ENCODE measurements at places on chromosomes 11 and 22.

- DNase-seq, result no peak
Observed at GRCh38 chr22:41078931-41079330, 13.5 kb upstream of the EP300 start.

DNA sequence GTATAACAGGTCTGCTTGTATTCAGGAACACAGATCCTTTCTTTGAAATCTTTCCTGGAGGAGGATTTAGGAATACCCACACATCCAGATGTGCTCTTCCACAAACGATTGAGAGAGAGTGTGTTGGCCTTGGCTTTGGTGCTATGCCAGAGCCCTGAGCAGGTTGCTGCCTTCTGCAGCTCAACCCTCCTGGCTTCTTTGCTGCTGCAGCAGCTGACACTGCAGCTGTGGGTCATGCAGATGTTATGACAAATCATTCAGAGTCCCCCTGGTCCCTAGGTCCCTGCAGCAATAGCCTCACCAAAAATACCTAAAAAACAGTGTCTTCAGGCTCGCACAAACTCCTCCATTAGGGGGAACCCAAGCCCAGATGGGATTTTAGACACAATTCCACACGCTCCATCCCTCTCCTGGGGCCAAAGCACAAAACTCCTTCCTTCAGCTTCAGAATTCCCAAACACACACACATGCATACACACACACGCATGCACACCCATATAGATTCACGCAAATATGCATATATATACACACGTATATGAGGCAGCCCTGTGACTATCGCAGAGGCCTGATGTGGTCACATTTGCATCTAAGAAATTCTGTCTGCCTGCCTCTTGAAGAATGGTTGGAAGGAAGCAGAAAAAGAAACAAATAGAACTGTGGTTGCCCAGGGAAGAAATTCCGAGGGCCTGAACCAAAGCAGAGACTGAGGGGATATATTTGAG, 35.4 kb downstream of the SLN start:
- DNase-seq, result no peak

DNA sequence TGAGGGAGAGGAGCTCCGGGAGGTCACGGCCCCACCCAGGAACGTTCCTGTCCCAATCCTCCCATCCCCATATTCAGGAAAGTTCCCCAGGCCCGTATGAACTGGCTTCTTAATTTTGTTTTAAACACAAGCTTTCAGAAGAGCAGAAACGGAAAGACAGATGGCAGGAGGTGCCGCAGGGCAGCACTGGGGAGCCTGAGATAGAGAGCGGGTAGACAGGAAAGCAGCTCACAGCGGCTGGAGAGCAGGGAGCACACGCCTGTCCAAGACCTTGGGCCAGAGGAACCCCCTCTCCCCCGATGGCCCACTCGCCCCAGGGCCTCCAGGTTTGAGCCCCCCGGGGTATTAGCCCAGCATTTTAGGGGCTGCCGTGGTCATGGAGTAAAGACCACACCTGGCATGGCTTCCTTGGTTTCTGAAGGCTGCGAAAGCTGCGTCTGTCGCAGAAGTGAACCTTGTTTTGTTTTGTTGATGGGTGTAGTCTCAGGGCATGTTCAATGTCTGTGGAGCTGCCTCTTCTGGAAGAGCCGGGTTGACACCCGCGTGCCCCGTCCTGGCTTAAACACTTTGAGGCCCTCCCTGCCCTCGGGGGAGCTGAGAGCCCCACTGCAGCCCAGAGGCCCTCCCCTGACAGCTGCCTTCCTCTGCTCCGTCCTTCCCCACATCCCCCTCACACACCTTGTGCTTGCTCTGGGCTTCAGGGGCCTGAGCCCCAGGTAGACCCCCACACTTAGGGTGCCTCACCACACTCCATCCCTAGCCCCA, 17.9 kb upstream of the KCNQ1OT1 start:
- DNase-seq, result no peak

DNA sequence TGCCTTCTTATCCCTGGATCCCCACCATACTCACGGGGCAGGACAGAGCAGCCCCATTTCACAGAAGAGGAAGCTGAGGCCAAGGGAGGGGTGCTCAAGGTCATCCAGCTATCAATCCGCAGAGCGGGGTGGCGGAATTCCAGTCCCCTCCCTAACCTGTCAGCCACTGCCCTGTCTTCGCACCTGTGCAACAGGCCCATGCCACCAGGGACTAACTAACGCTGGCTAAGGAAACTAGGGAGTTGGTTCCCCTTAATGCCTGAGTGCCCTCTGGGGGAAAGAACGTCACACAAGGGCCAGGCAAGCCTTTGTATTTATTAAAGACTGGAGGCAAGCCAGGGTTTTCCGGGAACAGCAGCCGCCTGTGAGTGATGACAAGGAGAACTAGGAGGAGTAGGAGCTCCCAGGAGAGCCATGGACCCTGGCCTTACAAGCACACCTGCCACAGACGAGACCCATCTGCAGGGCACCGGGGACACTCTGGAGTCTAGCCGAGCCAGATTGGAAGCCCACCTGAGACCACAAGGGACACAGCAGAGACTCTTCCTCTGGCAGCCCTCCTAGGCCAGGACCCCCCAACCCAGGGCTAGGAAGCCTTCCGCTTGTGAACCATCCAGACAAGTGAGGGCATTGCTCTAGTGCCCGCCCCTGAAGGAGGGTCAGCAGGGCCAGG, 64.4 kb downstream of the MYH9 start:
- DNase-seq, result no peak

DNA sequence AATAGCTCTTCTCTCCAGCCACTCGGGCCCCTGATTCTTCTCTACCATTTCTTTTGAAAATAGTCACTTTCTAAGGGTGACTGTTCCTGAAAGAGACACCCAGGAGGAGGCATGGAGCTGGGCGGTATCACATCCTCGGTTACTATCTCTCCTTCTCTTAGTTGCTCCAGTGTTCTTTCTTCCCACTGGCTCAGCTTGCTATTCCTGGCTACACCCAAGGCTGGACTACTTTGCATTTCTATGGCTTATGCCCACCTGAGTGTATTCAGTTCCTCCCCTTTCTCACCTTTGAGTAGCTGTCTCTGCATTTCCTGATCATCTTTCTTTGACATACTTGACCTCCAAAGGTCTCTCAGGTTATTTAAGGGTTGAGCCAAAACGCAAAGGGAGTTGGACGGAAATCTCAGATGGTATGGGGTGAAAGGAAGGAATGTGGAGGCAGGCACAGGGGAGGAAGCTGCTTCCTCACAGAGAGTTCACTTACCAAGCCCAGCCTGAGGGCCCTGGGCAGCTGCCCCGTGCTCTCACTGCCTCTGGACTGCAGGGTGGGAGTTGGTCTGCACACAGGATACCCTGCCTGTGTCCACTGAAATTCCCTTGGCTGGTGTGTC, 155.7 kb downstream of the SNX19 start:
- DNase-seq, result no peak

DNA sequence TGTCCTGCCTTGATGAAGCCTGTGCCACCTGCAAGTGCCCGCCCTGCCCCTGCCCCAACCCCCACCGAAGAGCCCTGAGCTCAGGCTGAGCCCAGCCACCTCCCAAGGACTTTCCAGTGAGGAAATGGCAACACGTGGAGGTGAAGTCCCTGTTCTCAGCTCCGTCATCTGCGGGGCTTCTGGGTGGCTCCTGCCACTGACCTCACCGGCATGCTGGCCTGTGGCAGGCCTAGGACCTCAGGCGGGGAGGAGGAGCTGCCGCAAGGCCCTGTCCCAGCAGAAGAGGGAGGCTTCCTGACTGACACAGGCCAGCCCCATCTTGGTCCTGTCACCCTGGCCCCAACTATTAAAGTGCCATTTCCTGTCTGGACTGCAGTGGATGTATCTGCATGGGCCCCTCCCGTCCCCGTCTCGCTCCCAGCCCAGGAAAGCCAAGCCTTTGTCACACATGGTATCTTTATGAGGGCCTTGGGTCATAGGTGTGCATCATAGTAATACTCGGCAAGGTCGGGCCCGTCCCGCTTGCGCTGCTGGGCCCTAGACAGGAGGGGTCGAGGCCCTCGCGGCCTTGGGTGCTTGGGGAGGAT, 882 bp downstream of the FREY1 start:
- DNase-seq, result no peak

GRCh38 chr11:120170741-120171261, 32.9 kb upstream of the TRIM29 start:
- DNase-seq, result no peak

DNA sequence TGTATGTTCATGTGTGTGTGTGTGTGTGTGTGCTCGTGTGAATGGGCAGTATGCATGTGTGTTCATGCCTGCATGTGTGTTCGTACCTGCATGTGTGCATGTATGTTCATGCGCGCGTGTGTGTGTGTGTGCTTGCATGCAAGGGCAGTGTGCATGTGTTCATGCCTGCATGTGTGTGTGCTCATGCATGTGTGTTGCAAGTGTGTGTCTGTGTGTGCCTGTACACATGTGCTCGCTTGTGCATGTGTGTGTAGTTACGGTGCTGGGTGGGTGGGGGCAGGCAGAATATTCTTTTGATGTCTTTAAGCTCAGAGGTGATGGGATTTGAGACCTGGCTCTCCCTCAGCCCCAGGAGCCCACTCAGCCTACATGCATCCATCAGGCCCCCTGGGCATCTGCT, 822.1 kb downstream of the BRD1 start:
- no peak for DNase-seq

DNA sequence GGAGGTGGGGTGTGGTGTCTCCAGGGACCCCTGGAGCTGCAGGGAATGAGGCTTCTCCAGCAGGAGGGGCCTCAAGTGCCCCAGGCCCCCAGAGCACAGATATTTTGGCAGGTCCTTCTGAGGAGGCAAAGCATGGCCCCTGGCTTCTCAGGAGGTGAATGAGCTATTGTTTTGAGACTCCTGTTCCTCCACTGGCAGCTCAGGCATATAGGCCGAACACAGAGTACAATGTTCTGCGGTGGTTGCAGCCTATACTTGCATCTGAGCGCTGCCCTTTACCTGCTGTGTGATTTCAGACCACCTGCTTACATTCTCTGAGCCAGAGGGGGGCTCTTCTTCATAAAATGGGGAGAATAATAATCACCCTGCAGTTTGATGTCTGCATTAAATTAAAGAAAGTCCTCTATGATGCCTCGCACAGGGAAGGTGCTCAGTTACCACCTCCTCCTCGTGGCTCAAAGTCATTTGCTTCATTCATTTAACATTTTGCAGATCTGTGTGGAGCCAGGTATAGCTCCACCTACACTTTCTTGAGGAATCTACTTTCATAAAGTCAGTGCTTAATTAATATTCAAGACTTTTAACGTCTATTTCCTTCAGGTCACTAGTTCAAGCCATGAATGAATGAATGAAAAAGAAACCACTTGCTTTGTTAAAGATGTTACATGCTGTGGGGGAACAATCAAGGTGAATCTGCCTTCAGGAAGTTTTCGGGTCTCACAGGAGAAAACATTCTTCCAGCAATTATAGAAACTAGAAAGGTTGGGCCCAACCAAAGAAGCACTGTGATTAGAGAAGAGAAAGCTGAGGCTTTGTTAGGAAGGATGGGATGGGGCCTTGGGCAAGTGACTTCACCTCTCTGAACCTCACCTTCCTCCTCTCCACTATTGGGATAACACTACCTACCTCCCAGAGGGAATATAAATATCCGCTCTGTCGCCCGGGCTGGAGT, 68.4 kb downstream of the ADAMTS15 start:
- DNase-seq, result no peak

DNA sequence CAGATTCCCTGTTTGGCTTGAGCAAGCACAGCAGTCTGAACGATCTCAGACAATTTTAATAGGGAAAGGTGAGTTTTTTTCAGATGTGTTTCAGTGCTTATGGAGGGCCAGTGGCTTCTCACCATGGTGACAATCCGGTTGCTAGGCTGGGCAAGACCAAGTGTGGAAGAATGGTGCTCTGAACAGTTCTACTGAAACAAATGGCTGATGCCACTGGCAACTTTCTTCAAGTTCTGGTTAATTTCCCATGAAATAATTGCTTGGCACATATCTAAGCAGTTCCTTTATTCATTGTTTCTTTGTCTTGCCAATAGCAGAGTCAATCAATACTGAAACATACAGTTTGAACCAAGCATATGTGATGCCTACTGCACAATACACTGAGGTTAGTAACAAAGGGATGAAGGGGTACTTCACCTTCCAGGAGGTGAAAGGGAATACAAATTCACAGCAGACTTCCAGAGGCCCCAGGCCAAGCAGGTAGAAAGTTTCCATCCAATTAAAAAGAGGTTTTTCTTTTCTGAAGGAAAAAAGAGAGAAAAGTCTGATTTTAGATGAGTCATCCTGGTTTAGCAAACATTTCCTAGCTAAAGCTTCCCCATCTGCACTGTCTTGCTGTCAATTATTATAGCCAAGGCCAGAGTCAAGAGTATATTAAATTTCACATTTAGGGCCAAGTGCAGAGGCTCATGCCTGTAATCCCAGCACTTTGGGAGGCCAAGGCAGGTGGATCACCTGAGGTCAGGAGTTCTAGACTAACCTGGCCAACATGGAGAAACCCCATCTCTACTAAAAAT, 21.2 kb upstream of the NDUFC2 start:
- no peak for DNase-seq

GRCh38 chr11:46436113-46436512, 44.5 kb upstream of the CHRM4 start:
- DNase-seq, result no peak

GRCh38 chr22:28410050-28410816, 269.4 kb downstream of the TTC28 start:
- DNase-seq, result no peak

- no peak for DNase-seq
Observed at GRCh38 chr11:74538680-74539079, 45.2 kb upstream of the LIPT2 start.

DNA sequence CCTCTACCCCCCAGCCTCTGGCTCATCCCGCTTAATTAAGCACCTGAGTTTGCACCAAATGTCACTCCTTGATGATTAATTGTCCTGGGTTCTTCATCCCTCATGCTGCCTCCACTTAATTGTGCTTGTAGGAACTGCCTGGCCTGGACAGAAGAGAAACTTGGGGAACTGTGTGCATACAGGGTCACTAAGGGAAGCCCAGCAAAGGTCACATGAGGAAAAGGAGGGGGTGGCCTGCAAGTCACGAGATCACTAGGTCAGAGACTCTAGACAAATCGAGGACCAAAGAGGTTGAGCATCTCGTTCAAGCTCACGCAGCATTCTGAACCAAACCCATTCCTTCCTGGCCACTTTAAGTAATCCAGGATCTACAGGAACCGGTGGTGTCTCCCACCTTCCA, 75.8 kb downstream of the PDE2A start:
- DNase-seq, result no peak

- no peak for DNase-seq
Observed at GRCh38 chr22:44050766-44051355, 26.8 kb downstream of the PARVB start.
